ENCODE measurements at places on chromosomes 1 and 21.

DNA sequence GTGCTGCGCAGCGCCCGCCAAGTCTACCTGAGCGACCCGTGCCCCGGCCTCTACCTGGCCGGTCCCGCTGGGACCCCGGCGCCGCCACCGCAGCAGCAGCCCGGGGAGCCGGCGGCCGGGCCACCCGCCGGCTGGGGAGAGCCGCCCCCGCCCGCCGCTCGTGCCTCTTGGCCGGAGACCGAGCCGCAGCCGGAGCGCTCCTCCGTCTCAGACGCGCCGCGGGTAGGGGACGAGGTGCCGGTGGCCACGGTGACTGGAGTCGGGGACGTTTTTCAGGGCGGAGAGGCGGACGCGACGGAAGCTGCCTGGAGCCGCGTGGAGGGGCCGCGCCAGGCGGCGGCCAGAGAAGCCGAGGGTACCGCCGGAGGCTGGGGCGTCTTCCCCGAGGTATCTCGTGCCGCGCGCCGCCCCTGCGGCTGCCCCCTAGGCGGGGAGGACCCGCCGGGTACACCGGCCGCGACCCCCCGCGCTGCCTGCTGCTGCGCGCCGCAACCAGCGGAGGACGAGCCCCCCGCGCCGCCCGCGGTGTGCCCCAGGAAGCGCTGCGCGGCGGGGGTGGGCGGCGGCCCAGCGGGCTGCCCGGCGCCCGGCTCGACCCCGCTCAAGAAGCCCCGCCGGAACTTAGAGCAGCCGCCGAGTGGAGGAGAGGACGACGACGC is 646 bp downstream of the IER5 start:
- DNase-seq = no peak

DNA sequence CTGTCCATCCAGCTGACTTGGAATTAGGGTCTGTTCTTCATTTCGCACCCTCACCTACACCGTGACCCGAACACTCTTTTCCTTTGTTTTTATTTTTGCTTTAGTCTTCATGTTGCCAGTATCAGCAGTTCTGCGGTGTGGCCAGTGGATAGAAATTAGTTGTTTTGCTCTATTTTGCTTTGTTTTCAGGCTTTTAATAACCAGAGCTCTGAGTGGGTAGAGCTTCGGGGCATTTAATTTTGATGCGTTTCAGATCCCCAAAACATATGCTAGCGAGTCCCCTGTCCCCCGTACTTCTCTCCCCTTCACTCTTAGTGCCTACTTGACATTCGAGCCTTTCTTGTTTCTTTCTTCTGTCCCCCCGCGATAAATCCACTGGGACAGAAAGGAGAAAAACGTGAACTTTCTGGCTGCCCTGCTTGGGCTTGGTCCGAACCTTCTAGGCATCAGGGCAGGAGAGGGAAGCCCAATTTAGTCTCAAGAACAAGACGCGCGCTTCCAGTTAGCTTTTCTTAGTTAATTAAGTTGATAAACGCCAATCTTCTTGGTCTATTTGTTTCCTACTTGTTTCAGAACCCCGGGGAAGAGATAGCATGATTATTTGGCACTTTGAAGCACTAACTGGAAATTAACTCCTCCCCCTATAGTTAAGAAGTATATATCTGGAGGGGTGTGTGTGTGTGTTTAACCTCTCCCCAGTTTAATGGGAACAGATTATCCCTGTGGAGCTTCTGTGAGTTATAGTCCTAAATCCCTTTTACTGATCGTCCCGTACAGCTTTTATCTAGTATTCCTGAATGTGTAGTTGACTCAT is 839 bp downstream of the SWT1 start:
- no peak for DNase-seq

- no peak for DNase-seq
Measured at GRCh38 chr1:221782970-221783369, 41.1 kb upstream of the DUSP10 start.

GRCh38 chr1:85397490-85398032 is 67.4 kb downstream of the DDAH1 start:
- no peak for DNase-seq

GRCh38 chr1:210618369-210618768 is 289.7 kb downstream of the HHAT start:
- DNase-seq = no peak

DNA sequence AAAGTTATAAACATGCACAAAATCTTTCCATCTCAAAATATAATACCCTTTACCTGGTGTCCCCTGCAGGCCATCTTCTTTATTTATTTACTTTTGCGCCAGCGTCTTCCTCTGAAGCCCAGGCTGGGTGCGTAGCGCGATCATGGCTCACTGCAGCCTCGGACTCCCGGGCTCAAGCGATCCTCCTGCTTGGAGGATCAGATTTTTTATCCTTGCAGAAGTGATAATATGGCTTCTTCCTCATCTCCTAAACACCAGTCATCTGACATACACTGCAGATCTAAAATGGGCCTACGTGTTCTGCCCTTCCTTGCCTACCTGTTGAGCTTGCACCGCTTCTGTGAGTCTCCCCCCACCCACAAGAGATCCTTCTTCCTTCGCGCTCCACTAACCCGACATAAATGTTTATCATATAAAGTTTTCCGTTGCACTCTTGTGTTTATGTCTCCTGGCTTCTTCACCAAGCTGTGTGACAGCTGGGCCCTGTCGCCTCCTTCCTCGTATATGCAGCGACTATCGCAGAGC is 506 bp upstream of the SRP9 start:
- no peak for DNase-seq

DNA sequence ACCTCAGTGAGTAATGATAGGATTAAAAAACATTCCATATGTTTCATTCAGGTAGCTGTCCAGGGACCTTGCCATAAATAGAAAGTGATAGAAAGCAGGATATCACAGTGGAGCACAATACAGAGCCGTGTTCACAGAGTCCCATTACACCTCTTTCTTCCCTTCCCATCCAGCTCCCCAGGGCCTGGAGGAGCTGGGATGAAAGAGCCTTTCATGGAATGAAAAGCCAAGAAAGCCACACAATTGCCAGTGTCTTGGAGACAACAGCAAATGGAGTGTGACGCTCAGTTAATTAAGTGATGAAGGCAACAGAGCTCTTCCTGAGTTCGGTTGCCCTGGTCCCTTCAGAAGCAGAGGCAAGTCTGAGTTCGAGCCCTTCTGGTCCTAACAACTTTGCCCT is 387.3 kb upstream of the PLXNA2 start:
- no peak for DNase-seq
